ENCODE measurements at places on chromosomes 1 and 21.

DNA sequence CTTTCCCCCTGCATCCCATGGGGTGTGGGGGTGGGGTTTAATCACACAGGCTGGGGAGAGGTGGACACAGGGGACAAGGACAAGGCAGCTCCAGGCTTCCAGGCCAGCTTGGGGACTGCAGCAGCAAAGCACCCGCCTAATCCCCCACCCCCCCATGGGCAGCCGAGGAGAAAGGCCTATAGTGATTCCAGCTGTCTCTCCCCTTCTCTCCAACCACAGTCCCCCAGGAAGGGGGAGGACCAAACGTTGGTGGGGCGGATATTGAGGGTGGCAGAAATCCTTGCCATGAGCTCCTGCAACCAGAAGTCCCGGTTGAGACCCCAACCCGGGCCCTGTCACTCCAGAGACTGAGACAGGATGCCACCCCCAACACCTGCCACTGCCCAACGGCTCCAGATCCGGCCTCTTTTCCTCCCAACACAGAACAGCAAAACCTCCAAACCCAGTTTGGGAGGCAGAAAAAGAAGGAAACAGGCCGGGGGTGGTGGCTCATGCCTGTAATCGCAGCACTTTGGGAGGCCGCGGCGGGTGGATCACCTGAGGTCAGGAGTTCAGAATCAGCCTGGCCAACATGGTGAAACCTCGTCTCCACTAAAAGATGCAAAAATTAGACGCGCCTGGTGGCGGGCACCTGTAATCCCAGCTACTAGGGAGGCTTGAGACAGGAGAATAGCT lies 1.7 kb downstream of the EPHA2 start:
- no peak for DNase-seq

DNA sequence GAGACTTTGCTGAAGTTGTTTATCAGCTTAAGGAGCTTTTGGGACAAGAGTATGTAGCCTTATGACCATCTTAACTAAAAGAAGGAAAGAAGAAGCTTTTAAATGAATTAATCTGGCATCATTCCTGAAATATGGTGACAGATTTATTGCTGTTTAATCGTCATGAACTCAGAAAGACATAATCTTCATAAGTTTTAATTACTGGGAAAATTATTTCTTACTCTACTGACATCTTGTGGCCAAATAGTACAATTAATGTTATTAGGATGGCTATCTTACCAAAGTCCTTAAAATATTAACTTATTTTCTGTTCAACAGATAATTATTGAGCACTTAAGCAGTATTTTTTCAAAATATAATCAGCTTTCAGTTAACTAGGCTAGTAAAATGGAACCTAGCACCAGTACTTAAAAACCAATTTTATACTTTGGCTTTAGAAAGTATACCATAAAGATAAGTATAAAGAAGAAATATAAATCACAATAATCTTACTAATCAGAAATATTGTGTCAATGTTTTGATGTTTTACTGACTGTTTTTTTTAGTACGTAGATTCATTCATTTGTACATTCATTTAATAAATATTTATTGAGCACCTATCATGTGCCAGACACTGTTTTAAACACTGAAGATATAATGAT lies 34.7 kb upstream of the GPR25 start:
- DNase-seq = peak; percentile 47

- DNase-seq = peak; percentile 85
These were observed 433.1 kb downstream of the CAMTA1 start for GRCh38 chr1:7218210-7218832.

GRCh38 chr1:74429580-74429979 lies 82.8 kb downstream of the LRRC53 start:
- DNase-seq = no peak

DNA sequence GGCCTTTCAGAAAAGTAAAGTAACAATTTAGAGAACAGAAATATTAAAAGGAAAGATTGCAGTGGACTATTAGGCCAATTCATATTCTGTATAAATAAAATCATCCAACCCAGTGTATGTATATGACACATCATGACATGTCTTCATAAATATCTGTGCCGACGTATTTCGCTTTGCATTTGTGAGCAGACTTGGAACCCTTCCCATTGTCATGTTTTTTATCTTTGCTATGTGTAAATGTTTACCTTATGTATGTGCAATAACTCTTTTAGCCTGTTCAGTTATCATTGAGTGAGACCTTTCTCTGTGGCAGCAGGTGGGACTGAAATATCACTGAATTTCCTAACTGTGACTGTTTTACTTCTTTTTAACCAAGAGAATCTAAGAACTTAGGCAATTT lies 58.0 kb upstream of the FAM3B start:
- no peak for DNase-seq

DNA sequence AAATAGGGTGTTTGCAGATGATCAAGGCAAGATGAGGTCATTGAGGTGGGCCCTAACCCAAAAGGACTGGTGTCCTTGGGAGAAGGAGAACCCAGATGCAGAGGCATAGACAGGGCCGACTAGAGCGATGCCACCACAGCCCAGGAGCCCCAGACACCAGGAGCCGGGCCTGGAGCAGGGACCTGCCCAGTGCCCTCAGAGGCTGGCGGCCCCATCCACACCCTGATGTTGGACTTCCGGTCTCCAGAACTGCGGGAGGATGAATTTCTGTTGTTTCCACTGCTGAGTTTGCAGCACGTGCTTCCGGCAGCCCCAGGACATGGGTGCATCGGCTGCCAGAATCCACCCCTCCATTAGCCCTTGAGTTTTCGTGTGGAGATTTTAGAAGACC lies 7.2 kb upstream of the ACTRT2 start:
- DNase-seq = no peak

GRCh38 chr1:109213824-109214693 lies at the start of gene SARS1:
TSS of gene SARS1 (plus strand) at chr1:109213918. CDS start at chr1:109213993, 75 bp downstream.
- DNase-seq = peak; percentile 93

- DNase-seq = no peak
These were observed 740.6 kb downstream of the KCNT2 start for GRCh38 chr1:195867638-195868037.

DNA sequence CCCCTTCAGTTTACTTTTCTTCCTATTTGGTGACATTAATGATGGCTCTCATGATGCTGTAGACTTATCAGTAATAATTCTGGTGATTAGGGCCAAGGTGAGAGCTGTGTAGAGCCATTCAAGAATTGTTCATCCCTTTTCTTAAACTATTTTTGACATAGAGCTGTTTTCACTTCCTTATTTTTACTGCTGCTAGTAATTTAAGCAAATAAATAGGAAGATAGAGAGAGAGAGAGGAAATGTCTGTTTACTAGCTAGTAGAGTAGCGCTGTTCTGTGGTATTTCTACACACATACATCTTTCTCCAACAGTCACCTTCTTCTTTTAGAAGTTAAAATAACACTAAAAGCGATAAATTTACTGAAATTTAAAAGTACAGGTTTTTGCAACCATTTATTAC lies 678.0 kb upstream of the ZP4 start:
- no peak for DNase-seq

DNA sequence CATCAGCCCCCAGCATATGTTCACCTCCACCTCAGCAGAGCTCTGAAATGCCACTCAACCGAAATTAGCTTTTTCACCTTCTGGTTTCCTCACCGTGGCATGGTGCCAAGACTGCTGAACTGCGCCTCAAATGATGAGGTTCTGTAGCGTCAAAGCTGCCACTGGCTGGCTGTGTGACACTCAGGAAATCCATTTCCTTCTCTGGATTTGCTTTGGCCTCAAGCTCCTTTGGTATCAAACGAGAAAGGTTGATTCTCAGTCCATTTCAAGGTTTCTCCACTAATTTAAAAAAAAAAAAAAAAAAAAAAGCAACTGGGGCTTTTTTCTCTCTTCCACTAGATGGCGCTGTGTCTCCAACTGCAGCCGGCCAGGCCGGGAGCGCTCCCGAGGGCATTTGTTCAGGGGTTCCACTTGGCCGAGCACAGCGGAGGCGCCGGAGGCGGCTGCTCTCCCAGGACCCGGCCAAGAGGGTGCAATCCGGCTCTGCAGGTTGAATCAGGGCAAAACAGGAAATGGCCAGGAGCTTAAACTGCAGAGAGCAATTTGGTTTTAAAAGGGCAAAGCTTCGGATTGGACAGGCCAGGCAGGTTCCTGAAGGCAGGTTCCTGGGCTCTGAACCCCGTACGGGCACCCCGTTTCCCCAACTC lies 26.5 kb upstream of the PLA2G2C start:
- peak; percentile 81 for DNase-seq

Data from NAMALWA (cell line).